ENCODE measurements at places on chromosomes 1 and 21.

- DNase-seq = no peak
These were observed 26.1 kb downstream of the PKP1 start for GRCh38 chr1:201309416-201309815.

GRCh38 chr1:23354245-23354644, 10.2 kb upstream of the HNRNPR start:
- DNase-seq = no peak

GRCh38 chr1:3355894-3356826, 98.3 kb upstream of the ARHGEF16 start:
- no peak for DNase-seq

- no peak for DNase-seq
These were observed 32.9 kb downstream of the RABIF start for GRCh38 chr1:202856014-202856413.

DNA sequence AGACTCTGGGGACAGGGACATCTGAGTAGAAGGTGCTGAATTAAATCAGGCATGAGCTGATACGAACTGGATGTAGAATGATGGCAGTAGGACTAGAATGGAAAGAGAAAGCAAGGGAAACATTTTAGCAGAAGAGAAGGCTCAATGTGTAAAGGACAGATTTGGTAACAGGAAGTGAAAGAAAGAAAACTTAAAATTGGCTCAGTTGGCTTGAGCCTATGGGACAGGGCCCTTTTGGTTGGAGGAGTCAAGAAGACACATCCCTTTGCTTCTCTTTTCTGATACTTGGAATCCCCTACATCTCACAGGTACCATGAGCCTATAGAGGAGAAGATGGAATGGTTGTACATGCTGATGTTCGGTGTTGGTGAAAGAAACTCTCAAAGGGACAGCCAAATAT, 300.6 kb upstream of the PLXNA2 start:
- DNase-seq = no peak

DNA sequence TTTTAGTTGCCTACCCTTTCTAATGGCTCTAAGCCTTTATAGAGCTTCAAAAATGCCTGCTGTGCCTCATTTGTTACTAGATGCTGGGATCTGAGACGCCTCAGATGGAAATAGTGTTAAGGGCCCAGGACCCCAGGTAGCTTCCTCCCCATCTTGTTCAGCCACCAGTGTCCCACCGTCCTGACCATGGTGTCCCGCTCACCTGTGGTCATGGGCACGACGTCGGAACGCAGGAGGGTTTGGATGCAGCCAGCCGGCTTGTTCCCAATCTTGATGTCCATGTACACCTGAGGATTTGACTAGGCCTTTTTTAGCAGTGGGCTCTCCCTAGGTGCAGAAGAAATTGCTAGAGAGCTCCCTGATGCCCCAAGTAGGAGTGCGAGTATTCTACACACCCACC, 31.1 kb downstream of the PABPC4 start:
- no peak for DNase-seq

DNA sequence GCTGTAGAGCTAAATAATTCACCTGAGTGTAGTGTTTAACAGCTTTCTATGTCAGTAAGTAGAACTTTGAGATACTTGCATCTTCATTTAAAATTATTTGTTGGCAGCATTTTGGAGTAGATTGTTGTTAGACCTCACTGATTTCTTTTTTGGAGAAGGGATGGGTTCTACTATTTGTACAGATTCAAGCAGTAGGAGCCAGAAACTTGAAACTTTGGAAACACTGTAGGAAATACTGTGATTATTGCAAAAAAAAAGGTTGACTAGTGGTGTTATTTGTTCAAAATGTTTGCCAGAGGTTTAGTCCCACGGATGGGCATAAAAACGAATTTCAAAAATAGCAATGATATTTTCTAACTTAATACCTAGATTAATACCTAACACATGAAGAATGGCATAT, 102.7 kb downstream of the ATF6 start:
- no peak for DNase-seq

Data from foreskin melanocyte (primary cell).